NCI-H774 (cell line): ENCODE measurements at places on chromosomes 7 and 10.

DNA sequence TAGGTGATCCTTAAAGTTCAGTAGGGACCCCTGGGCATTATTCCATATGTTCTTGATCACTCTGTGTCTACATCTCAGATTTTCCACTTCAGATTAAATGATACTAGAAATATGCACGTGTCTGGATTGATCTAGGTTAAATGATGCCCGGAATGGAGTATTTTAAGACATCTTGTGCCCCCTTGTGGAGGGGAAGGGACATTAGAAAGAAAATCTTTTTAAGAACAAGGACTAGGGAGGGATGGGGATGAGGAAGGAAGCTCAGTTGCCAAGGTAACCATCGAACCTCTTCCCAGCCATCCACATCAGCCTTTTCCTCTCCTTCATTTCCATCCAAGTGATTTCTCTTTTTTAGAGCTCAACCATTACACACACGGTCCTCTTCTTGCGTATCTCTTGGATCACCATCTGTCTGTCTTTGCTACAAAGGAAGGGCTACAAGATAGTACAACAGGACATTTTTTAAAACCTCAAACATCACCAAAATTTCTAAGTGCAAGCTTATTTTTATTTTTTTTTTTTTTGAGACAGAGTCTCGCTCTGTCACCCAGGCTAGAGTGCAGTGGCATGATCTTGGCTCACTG lies 40.5 kb downstream of the PRSS2 start:
- no peak for DNase-seq

DNA sequence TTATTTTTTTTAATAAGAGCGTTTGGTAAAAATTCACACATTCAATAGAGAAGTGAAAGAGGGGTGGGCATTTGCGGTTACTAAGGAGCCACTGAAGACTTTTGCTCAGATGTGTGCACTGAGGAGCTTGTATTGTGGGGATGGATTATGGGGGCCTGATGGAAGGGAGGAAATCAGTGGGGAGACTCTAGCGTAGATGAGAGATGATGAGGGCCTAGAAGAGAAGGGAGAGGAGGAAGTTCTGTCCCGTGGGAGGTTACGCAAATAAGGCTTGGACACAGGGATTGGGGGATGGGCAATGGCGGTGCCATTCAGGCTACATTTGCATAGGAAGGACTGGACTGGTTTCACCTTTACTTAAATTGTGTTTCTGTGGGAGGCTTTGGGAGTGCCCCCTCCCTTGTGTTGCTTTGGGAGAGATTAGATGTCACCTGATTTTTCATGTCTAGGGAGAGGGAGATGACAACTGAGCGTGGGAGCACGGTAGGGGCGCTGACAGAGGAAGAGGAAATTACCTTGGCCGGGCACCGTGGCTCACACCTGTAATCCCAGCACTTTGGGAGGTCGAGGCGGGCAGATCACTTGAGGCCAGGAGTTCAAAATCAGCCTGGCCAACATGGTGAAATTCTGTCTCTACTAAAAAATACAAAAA lies 2.2 kb upstream of the HIP1 start:
- DNase-seq = no peak

GRCh38 chr10:50404021-50404773 lies 152.9 kb upstream of the ASAH2 start:
- DNase-seq = no peak

DNA sequence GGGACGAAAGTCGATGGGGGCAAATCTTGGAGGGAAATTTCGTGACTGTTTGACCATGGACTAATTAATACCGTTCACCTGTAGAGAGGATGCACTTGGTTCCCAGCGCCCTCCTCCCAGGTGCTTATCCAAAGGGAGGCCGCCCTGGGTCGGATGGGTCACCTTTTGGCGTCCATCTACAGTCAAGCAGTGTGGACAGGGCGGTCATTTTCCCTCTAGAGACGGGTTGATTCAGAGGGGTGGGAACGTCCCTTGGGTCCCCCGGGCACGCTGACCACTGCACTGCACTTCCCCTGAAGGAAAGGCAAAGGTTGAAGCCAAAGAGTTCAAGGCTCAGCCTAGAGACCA lies 2.0 kb downstream of the PRR15 start:
- no peak for DNase-seq

GRCh38 chr7:128833148-128833945 lies 3.1 kb downstream of the FLNC start:
- DNase-seq = no peak

DNA sequence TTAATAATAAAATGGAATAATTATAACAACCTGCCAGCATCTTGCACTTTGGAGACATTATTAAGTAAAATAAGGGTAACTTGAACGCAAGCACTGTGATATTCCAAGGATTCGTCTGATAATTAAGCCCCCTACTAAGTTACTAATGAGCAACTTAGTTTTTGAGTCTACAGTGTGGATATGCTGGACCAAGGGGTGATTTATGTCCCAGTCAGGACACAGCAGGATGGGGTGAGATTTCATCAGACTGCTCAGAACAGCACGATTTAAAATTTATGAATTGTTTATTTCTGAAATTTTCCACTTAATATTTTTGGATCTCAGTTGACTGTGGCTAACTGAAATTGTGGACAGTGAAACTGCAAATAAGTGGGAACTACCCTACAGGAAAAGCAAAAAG lies 182.8 kb upstream of the PHF14 start:
- DNase-seq = no peak

DNA sequence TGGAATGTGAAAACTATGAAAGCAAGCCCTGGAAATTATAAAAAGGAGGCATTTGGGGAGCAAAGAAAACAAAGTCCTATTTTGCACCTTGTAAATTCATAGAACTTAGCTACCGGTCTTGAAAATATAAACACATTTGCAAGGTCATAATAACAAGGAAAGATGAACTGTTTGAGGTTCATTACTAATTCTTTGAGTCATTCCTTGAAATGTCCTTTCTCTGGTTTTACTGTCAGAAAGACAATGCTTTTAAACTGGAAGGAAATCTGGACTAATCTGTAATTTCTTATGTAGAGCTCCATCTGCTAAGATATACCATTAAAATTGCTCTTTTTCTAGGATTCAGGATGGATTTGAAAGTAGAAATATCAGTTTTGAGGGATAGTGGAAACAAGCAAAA lies 1.4 kb downstream of the ERLIN1 start:
- no peak for DNase-seq

GRCh38 chr7:132407764-132408163 lies 168.5 kb downstream of the PLXNA4 start:
- DNase-seq = no peak

DNA sequence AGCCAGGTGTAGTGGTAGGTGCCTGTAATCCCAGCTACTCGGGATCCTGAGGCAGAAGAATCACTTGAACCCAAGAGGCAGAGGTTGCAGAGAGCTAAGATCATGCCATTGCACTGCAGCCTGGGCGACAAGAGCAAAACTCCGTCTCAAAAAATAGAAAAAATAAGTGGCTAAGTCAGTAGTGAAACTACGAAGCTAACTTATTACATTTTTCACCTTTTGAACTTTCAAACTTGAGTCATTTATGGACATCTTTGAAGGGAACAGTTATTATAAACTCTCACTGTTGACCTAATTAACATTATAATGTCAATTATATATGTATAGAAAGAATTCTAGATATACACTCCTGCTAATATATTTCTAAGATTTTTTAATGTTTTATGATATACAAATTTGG lies 541.5 kb upstream of the C7orf33 start:
- no peak for DNase-seq

DNA sequence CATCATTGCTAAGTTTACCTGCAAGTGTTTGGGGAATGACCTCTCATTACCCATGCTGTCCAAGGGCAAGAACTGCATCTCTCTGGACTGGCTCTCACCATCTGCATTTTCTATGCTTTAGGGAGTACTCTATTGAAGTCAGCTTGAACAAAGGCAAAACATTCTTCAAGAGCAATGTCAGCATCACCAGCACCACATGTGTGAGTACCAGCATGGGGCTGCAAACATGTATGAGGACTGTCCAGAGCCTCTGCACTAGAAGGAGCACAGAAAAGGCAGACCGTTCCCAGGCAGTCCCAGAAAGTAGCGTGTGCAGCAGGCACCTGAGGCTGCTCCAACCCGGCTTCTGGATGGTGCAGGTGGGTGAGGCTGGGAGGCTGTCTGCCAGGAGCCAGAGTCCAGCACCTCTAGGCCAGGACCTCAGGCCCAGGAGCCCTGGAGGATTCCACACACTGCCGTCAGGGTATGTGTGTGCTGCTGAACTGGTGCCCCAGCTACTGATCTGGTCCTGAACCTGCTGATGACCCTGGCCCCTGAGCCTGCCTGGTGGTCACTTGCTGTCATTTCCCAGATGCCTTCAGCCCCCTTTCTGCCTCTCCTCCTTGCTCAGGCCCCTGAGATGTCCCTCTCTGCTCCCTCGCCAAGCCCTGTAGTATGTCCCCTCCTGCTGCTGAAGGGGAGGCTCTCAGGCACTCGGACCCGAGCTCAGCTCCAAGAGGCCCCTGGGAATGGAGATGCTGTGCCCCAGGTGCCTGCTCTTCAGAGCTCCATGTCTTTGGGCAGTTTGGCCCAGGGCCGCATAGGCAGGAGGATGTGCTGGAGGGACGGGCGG lies 20.7 kb downstream of the ANTXRL start:
- no peak for DNase-seq

- no peak for DNase-seq
Observed at GRCh38 chr7:74573512-74573911, 84.0 kb upstream of the GTF2I start.

GRCh38 chr7:22120391-22121053 lies 174.8 kb upstream of the CDCA7L start:
- DNase-seq = no peak

GRCh38 chr7:142671506-142671905 lies 77.8 kb upstream of the PRSS1 start:
- no peak for DNase-seq

- DNase-seq = no peak
Observed at GRCh38 chr10:48507933-48508790, 96.7 kb downstream of the ARHGAP22 start.

GRCh38 chr10:106577266-106577665 lies 587.2 kb downstream of the SORCS1 start:
- no peak for DNase-seq

DNA sequence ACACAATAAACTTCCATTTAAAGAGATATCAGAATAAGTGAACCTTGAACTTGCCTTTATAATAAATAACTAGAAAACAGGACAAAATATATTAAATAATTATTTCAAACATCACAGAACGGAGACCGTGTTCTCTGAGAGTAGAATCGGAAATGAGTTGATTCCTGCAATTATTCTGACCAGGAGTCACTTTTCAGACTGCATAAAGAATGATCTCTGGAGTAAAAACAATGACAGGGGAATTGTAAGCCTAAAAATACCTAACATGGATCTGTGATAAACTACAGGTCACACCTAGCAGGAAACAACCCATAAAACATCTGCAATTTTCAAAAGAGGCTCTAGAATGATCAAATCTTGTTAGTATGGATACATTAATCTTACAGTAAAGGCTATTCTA lies 577.5 kb upstream of the SORCS1 start:
- DNase-seq = no peak

- no peak for DNase-seq
Observed at GRCh38 chr7:137976696-137977095, 25.2 kb downstream of the CREB3L2 start.

- DNase-seq = no peak
Observed at GRCh38 chr7:128922496-128923410, 12.2 kb upstream of the KCP start.

- no peak for DNase-seq
Observed at GRCh38 chr10:71247414-71247705, 35.0 kb downstream of the UNC5B start.

GRCh38 chr7:473211-473734 lies 46.4 kb downstream of the PDGFA start:
- DNase-seq = no peak

- no peak for DNase-seq
Observed at GRCh38 chr10:106402458-106402857, 762.0 kb downstream of the SORCS1 start.

DNA sequence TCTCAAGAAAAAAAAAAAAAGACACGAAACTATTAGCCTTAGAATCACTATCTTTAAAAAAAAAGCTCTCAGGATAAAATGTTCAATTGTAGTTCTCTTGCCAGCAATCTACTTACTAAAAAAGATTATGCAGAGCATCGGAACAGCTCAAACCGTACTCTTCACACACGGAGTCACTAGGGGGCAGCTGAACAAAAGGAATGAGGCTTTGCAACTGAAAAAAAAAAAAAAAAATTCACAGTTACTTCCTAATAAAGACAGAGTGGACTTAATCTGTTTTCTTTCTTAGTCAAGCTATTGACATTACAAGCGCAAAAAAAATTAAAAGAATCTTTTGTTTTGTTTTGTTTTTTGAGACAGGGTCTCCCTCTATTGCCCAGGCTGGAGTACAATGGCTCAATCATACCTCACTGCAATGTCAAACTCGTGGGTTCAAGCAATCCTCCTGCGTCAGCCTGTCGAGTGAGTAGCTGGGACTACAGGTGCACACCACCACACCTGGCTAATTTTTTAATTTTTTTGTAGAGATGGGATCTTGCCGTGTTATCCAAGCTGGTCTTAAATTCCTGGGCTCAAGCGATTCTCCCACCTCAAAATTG lies 11.5 kb downstream of the PMS2 start:
- peak; percentile 28 for DNase-seq

GRCh38 chr10:48317321-48317990 lies 11.0 kb downstream of the MAPK8 start:
- DNase-seq = no peak

GRCh38 chr10:31317652-31318381 lies 1.2 kb upstream of the ZEB1 start:
- no peak for DNase-seq

- no peak for DNase-seq
Observed at GRCh38 chr10:1177936-1178335, 121.8 kb downstream of the WDR37 start.

DNA sequence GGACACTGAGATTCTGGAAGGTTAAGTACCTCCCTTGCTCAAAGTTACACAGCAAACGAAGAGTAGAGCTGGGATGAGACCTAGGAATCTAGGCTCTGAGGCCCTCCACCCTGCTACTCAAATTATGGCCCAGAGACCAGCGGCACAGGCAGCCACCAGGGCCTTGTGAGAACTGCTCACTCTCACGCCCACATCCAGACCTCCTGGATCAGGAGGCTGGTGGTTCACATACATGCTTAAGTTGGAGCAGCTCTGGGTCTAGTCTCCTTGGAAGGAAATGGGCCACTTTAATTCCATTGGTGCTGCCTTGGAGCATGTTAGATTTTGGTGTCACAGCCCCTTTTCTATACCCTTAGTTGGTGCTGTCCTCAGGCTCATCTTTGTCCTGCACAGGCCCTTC lies 41.9 kb downstream of the ADRA2A start:
- no peak for DNase-seq

GRCh38 chr7:131021460-131021859 lies 287.5 kb upstream of the KLF14 start:
- DNase-seq = no peak

DNA sequence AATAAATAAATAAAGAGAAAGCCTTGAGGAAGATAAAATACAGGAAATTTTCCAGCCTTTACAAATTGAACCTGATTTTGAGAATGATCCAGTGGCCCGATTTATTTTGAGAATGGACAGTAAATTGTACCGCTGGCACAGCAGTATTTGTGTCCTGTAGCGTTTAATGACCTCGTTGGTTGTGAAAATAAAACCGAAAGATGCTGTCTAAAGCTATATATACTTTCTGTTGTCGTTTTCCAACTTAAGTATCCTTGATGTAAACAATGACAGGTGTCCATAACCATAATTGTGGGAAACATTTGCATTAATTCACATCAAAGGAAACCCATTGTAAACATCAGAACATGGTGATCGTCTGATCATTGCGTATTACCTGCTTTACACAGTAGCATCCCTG lies 38.8 kb downstream of the TBXAS1 start:
- DNase-seq = peak; percentile 6
